ENCODE measurements at places on chromosomes 12 and 14.
A peak's percentile ranks its signal among the peaks of the same experiment; 100 is the strongest.

DNA sequence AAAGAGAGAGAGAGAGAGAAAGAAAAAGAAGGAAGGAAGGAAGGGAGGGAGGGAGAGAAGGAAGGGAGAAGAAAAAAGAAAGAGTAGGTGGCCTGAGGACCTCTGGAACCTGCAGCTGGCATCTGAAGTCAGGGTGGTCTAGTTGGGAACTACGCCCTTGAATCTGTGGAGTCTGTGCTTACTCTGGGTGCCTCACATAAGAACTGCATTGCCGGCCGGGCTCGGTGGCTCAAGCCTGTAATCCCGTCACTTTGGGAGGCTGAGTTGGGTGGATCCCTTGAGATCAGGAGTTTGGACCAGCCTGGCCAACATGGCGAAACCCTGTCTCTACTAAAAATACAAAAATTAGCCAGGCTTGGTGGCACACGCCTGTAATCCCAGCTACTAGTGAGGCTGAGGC, 10.0 kb upstream of the NRDE2 start:
- no peak for DNase-seq

GRCh38 chr14:61839507-61839906, 77.3 kb downstream of the SNAPC1 start:
- no peak for DNase-seq

DNA sequence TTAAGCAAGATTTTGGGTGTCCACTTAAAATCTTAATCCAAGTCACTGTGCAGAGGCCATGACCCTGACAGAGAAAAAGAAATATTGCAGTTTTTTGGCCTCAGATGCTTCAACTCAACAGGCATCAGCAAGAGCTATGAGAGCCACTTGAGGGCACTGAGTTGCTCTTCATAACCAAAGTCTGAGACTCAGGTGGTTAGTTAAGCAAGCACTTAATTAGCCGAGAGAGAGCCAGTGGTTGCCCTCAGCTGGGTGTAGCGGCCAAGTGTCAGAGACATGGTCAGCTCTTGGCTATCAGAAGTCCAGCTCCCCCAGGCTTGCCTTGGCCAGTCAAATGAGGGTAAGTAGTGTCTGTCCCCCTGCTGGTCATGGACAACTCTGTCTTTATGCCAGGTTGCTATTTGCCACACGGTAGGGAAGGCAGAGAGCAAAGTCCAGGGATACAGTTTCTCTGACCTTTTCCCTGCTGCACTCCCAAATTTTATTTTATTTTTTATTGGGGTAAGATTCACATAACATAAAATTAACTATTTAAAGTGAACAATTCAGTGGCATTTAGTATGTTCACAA, 9.0 kb upstream of the KRT71 start:
- peak; percentile 8 for DNase-seq

GRCh38 chr14:95875831-95876760, 536 bp upstream of the TUNAR start:
- DNase-seq, result no peak

- no peak for DNase-seq
Observed at GRCh38 chr12:24975425-24975824, 26.5 kb upstream of the BCAT1 start.

- DNase-seq, result no peak
Observed at GRCh38 chr14:44830371-44830770, 131.4 kb downstream of the KLHL28 start.

DNA sequence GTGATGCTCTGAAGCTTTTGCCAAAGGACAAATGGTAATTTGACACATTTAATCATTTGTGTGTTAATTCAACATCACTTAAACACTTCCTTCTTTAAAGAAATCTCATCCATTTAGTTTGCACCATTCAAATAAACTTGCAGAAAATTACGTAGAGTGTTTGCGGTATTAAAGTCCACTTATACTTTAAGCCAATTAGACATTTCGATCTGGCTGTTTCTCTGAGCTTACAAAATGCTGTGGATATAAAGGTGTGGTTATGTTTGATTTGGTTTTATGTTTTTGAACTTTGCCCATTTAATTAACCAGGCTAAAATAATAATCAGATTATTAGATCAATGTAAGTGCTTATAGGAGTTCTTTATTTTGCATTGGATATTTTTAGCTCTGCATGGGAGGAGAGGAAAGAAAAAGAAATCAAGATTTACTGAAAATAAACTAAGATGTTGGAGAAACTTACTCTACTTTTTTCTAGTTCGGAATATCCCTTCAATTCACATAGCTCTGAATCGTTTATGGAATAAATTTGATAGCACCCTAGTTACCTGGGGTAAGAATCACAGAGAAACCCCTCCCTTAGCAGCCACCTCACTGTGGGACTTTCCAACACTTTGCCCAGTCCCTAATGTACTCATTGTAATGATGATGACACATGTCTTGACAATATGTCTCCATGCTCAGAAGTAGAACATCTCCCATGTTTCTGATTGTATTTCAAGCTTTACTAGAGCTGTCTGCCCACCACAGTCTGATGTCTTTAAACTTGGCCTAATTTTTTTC, 268.0 kb downstream of the BTG1 start:
- DNase-seq, result no peak

- no peak for DNase-seq
Observed at GRCh38 chr14:59238216-59238615, 49.7 kb downstream of the DAAM1 start.

DNA sequence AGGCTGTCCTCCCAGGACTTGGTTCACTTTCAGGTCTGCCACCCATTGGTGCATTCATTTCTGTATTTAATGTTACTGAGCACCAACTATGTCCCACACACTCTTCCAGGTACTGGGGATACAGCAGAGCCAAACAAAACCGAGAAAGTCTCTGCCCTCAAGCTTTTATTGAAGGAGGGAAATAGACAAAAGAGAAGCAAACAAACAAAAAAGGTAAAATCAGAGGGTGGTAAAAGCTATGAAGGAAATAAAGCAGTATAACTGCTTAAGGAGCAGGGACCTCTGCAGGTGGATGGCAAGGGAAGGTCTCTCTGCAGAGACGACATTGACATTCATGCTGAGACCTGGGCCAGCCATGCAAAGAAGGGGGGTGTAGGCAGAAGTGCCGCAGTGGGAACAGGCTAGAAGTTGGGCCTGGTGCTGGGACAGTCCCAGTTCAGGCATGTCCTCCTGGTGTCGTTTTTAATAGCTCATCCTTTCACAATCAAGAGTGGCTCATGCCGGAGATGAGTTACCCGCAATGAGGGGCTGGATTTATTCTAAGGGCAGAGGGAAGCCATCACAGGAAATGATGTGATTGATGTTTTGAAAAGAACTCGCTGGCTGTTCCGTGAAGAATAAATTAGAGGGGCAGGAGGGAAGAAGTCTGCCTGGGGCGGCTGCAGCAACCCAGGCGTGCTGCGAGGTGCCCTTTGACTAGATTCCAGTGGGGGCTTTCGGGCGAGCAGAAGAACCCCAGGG, 72.8 kb downstream of the IRF2BPL start:
- DNase-seq, result peak; percentile 91

DNA sequence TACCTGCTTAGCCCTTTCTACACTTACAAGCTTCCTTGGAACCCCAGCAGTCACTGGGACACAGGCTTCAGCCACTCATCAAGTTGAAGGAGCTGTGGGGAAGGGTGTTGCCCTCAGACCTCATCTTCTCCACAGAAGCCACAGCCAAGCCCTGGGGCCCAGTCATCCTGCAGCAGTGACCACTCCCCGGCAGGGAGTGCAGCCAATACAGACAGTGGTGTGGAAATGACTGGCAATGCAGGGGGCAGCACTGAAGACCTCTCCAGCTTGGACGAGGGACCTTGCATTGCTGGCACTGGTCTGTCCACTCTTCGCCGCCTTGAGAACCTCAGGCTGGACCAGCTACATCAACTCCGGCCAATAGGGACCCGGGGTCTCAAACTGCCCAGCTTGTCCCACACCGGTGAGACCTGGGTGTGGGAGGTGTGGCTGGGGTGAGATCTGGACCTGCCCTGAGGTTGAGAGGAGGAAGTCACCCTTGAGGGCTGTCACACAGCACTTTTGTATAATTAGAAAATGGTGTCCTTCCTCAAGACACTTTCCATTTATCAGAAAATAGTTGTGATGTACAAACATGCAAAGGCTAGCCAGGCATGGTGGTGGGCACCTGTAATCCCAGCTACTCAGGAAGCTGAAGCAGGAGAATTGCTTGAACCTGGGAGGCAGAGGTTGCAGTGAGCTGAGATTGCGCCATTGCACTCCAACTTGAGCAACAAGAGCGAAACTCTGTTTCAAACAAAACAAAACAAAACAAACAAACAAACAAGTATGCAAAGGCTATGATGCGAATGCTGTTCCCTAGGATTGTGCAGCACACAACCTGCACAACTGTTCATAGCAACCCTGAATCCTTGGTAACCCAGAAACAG, 9.9 kb downstream of the GLI1 start:
- no peak for DNase-seq

GRCh38 chr14:99574099-99574880, 29.7 kb downstream of the CCDC85C start:
- DNase-seq, result no peak

- DNase-seq, result no peak
Observed at GRCh38 chr14:54301359-54301758, 95.4 kb upstream of the CDKN3 start.

- DNase-seq, result no peak
Observed at GRCh38 chr14:95431199-95432143, 85.0 kb downstream of the SYNE3 start.

- DNase-seq, result no peak
Observed at GRCh38 chr12:102568276-102568675, 87.9 kb upstream of the IGF1 start.

GRCh38 chr12:120833849-120834248, 70.3 kb downstream of the SPPL3 start:
- DNase-seq, result peak; percentile 32

GRCh38 chr12:98653866-98654493, 8.9 kb downstream of the APAF1 start:
- DNase-seq, result peak; percentile 76

DNA sequence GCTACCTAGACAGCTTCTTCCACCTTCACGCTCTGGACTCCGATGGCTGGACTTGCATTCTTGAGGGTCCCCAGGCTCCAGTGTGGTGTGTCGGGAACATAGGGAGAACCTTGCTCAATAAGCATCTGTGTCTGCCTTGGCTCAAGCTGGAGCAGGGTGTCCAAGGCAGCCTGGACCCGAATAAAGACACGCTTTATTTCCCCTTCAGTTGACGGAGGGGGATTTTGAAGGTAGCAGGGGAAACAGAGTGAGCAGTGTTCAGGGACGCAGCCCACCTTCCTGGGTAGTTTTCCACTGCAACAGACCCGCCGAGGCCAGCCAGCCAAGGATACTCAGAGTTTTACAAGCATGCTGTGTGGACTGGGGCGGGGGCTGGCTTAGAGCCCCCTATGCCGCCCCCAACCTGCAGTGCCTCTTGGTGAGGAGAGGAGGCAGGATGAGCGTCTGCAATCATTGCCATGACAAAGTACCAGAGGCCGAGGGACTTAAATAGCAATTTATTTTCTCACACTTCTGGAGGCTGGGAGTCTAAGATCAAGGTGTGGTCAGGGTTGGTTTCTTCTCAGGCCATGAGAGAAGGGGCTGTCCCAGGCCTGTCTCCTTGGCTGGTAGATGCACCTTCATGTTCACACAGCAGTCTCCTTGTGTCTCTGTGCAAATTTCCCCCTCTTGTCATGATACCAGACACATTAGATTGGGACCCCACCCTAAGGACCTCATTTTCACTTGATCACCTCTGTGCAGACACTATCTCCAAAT, 201.2 kb downstream of the CHST11 start:
- DNase-seq, result no peak

GRCh38 chr14:105503296-105503640, 12.2 kb downstream of the TEDC1 start:
- no peak for DNase-seq

- no peak for DNase-seq
Observed at GRCh38 chr14:36367985-36368774, 47.7 kb upstream of the MBIP start.

- DNase-seq, result no peak
Observed at GRCh38 chr12:122981036-122981471, 573 bp downstream of the ARL6IP4 start.

GRCh38 chr12:96427269-96427729, 27.1 kb upstream of the CDK17 start:
- DNase-seq, result peak; percentile 100

DNA sequence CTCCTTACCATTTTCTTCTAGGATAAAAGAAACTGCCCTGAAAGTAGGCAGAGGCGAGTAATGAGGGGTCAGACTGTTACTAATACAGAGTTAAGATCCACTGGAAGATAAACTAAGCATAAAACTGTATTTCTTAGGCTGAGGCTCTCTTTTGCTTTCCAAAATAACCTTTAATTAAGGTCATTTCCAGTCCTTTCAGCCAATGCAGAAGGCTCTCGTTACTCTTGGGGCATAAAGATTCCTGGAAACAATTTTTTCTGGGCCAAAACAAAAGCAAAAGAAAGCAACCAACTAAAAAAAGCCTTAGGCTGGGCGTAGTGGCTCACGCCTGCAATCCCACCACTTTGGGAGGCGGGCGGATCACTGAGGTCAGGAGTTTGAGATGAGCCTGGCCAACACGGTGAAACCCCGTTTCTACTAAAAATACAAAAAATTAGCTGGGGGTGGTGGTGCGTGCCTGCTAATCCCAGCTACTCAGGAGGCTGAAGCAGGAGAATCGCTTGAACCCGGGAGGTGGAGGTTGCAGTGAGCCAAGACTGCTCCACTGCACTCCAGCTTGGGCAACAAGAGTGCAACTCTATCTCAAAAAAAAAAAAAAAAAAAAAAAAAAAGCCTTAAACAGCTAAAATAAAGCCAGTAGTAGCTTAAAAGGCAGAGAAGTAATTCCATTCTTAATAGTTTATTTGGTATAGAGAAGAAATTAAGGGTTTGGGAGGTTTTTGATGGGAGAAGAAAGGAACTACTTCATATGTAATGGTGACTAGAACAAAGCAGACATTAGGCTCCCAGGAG, 68.9 kb upstream of the STAC3 start:
- DNase-seq, result no peak

DNA sequence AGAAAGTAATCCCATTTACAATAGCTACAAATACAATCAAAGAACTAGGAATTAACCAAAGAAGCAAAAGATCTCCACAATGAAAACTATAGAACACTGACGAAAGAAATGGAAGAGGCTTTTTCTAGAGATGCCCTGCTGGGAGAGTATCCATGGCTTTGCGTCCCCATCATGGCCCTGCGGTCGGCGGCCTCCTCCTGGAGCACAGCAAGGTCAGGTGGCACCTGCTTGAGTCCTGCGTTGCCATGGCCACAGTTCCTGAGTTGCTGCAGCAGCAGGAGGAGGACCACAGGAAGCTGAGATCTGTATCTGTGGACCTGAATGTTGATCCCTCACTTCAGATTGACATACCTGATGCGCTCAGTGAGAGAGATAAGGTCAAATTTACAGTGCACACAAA, 143.5 kb downstream of the SLC5A8 start:
- DNase-seq, result no peak

GRCh38 chr12:3225154-3225795, 148.1 kb downstream of the TSPAN9 start:
- DNase-seq, result no peak

All from RKO (cell line).